Tibial nerve (tissue), 4 donors: ENCODE measurements at places on chromosomes 13 and 19.

- H3K36me3 ChIP-seq = no peaks in the 10 kb centered on the region
- peaks cover 17% of the 10 kb centered on the region for H3K4me1 ChIP-seq
- H3K4me3 ChIP-seq = no peak overlapping the region
- no peak for DNase-seq
These were observed 35.4 kb downstream of the ARHGAP35 start for GRCh38 chr19:46896076-46896794.

GRCh38 chr19:58291943-58292342 lies 13.2 kb downstream of the ZNF8 start:
- H3K27ac ChIP-seq = no peak overlapping the region
- peaks cover 100% of the 10 kb centered on the region for H3K36me3 ChIP-seq
- H3K4me3 ChIP-seq = no peak overlapping the region
- no peaks in the 10 kb centered on the region for H3K4me1 ChIP-seq

- H3K4me3 ChIP-seq = no peak overlapping the region
- H3K27ac ChIP-seq = no peak overlapping the region
- DNase-seq = no peak
These were observed 223.0 kb downstream of the DNAJC15 start for GRCh38 chr13:43246382-43246781.

DNA sequence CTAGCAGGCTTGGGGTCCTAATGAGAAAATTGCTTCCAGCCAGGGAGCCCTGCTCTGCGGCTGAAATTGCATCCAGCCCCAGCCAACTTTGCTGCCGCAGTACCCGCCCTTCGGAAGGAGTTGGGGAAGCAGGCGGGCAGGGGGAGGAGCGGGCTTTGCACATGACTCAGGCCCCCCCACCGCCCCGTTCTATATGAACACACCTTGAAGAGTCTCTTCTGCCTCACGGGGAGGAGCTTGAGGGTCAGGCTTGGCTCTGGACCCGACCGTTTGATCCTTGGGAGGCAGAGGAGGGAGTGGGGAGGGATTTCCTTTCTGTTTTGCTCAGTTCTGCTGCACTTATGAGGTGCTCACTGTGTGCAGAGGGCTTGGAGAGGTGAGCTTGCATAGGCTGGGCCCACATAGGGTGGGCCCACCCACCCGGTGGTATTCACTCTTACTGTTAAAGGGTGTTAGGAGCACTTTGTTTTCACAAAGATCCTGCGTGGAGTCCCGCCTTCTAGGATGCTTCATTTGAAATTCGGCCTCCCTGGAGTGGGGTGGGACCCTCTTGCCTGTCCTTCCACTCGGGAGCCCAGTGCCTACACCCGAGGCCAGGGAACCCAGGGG lies 46.5 kb downstream of the LYL1 start:
- no peaks in the 10 kb centered on the region for H3K36me3 ChIP-seq
- no peak overlapping the region for H3K4me3 ChIP-seq
- H3K27ac ChIP-seq = peak overlapping the region; percentile 93
- no peaks in the 10 kb centered on the region for H3K27me3 ChIP-seq

- no peaks in the 10 kb centered on the region for H3K4me1 ChIP-seq
- no peaks in the 10 kb centered on the region for H3K27me3 ChIP-seq
- no peak overlapping the region for H3K27ac ChIP-seq
- peaks cover 12% of the 10 kb centered on the region for H3K36me3 ChIP-seq
These were observed 1.2 kb downstream of the SLC7A9 start for GRCh38 chr19:32868206-32868950.

DNA sequence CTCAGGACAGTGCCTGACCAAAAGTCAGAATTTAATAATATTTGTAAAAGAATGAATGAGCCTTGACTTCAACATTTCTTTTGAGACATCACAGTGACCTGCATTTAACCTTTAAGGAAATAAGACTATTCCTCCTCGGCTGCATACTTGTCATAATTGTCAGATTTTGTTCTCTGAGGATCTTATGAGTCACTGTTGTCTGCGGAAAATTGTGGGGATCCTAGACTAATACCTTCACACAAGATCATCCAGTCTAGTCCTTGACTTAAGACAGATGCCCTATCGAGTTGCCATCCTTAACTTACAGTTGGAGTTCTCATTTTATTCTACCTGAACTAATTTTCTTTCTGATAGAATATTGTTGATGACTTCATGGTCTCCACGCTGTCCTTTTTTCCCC lies 198.4 kb downstream of the DLEU7 start:
- no peak for DNase-seq
- H3K4me3 ChIP-seq = no peak overlapping the region
- no peaks in the 10 kb centered on the region for H3K27me3 ChIP-seq
- no peaks in the 10 kb centered on the region for H3K4me1 ChIP-seq

DNA sequence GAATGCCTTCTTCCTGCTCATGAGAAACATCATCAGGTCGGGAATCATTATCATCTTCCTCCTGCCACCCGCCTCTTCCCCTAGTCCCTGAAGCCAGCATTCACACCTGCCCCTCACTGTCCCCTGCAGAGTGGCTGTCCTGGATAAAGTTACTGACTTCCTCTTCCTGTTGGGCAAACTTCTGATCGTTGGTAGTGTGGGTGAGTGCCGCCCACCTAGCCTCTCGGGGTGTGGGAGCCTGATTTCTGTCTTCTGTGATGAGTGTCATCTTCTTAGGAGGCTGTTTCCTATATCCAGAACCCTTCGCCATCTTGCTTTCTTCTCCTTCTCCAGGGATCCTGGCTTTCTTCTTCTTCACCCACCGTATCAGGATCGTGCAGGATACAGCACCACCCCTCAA lies 12.5 kb downstream of the SLC44A2 start:
- H3K27me3 ChIP-seq = no peaks in the 10 kb centered on the region
- H3K4me3 ChIP-seq = no peak overlapping the region
- no peak for DNase-seq
- H3K4me1 ChIP-seq = peaks cover 52% of the 10 kb centered on the region

DNA sequence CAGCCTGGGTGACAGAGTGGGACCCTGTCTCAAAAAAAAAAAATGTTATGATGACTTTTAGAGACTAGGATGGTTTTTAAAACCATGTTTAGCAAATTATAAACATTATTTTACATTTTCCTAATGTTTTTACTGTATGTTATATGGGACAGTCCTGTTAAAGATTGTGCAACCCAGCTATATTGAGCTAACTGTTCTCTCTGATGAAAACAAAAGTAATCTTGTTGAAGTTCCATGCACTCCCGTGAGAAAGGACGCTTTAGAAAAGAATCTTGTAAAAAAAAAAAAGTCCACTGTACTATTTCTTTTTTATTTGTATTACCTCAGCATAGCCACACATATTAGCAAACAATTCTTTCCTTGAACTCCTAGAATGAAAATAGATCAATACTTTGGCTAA lies 451.2 kb downstream of the DCT start:
- no peaks in the 10 kb centered on the region for H3K4me1 ChIP-seq
- H3K27ac ChIP-seq = no peak overlapping the region
- H3K27me3 ChIP-seq = no peaks in the 10 kb centered on the region

GRCh38 chr13:27979001-27979643 lies 9.4 kb downstream of the URAD start:
- no peak overlapping the region for H3K4me3 ChIP-seq
- peaks cover 28% of the 10 kb centered on the region for H3K4me1 ChIP-seq
- H3K27me3 ChIP-seq = peaks cover 4% of the 10 kb centered on the region
- H3K27ac ChIP-seq = no peak overlapping the region
- no peak for DNase-seq

- H3K36me3 ChIP-seq = no peaks in the 10 kb centered on the region
- H3K27ac ChIP-seq = no peak overlapping the region
- no peaks in the 10 kb centered on the region for H3K4me1 ChIP-seq
- H3K4me3 ChIP-seq = no peak overlapping the region
These were observed 438.5 kb downstream of the ZNF536 start for GRCh38 chr19:30810726-30811125.

GRCh38 chr13:97134364-97135095 lies 87.6 kb upstream of the MBNL2 start:
- H3K4me1 ChIP-seq = peaks cover 10% of the 10 kb centered on the region
- no peaks in the 10 kb centered on the region for H3K36me3 ChIP-seq
- H3K27me3 ChIP-seq = no peaks in the 10 kb centered on the region
- no peak overlapping the region for H3K27ac ChIP-seq
- no peak for DNase-seq

GRCh38 chr13:81326913-81327312 lies 986.0 kb upstream of the SPRY2 start:
- no peaks in the 10 kb centered on the region for H3K4me1 ChIP-seq
- no peak overlapping the region for H3K27ac ChIP-seq
- no peaks in the 10 kb centered on the region for H3K27me3 ChIP-seq

- no peak for DNase-seq
- H3K36me3 ChIP-seq = no peaks in the 10 kb centered on the region
- H3K27me3 ChIP-seq = no peaks in the 10 kb centered on the region
- H3K27ac ChIP-seq = peak overlapping the region; percentile 68
- peak overlapping the region; percentile 66 for H3K4me3 ChIP-seq
- peaks cover 9% of the 10 kb centered on the region for H3K4me1 ChIP-seq
These were observed 543 bp upstream of the FAM124A start for GRCh38 chr13:51221674-51222036.

- H3K27ac ChIP-seq = no peak overlapping the region
- H3K4me3 ChIP-seq = no peak overlapping the region
- no peaks in the 10 kb centered on the region for H3K27me3 ChIP-seq
- no peak for DNase-seq
- H3K4me1 ChIP-seq = no peaks in the 10 kb centered on the region
These were observed 22.0 kb downstream of the SIN3B start for GRCh38 chr19:16851031-16851712.

- no peak overlapping the region for H3K4me3 ChIP-seq
- no peaks in the 10 kb centered on the region for H3K27me3 ChIP-seq
- no peak overlapping the region for H3K27ac ChIP-seq
These were observed 999 bp upstream of the ZNF264 start for GRCh38 chr19:57190301-57190700.

GRCh38 chr19:3146677-3147100 lies 10.9 kb downstream of the GNA15 start:
- H3K36me3 ChIP-seq = no peaks in the 10 kb centered on the region
- H3K27ac ChIP-seq = no peak overlapping the region
- H3K4me3 ChIP-seq = no peak overlapping the region
- DNase-seq = no peak
- H3K4me1 ChIP-seq = peaks cover 2% of the 10 kb centered on the region

- no peaks in the 10 kb centered on the region for H3K4me1 ChIP-seq
- DNase-seq = no peak
- no peaks in the 10 kb centered on the region for H3K36me3 ChIP-seq
- no peak overlapping the region for H3K4me3 ChIP-seq
- no peaks in the 10 kb centered on the region for H3K27me3 ChIP-seq
- peak overlapping the region; percentile 57 for H3K27ac ChIP-seq
These were observed 56.7 kb upstream of the MED4 start for GRCh38 chr13:48151363-48152161.

DNA sequence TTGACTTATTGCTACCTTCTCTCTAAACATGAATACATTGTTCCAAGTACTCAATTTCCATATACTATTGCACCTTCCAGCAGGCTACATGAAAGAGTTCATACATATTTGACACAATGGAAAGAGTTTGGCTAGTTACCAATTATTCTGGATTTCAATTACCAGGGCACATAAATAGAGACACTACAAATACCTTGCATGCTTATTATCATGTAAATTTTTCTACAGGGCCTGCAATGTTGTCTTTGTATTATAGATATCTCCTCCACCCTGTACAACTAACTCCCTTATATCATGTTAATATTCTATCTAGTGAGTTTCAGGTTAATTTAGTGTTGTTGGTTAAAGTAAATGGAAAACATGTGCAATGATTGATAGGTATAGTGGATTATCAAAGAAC lies 540.7 kb upstream of the SLITRK5 start:
- no peaks in the 10 kb centered on the region for H3K27me3 ChIP-seq
- H3K27ac ChIP-seq = no peak overlapping the region

- peaks cover 32% of the 10 kb centered on the region for H3K4me1 ChIP-seq
- H3K4me3 ChIP-seq = peak within 1 kb of the TSS; percentile 72
- peak; percentile 99 for DNase-seq
- peak within 1 kb of the TSS; percentile 98 for H3K27ac ChIP-seq
- H3K27me3 ChIP-seq = no peaks in the 10 kb centered on the region
These were observed at the start of the genes BORCS8 and RFXANK for GRCh38 chr19:19192078-19192882. Gene BORCS8 (minus strand): TSS chr19:19192152. CDS start chr19:19192117, 35 bp downstream. Gene RFXANK (plus strand): TSS chr19:19192258. CDS start chr19:19193947, 1,689 bp downstream.

GRCh38 chr19:17950310-17951156 lies 16.4 kb upstream of the KCNN1 start:
- no peaks in the 10 kb centered on the region for H3K36me3 ChIP-seq
- peaks cover 68% of the 10 kb centered on the region for H3K27me3 ChIP-seq
- no peak overlapping the region for H3K4me3 ChIP-seq
- DNase-seq = no peak
- no peak overlapping the region for H3K27ac ChIP-seq

DNA sequence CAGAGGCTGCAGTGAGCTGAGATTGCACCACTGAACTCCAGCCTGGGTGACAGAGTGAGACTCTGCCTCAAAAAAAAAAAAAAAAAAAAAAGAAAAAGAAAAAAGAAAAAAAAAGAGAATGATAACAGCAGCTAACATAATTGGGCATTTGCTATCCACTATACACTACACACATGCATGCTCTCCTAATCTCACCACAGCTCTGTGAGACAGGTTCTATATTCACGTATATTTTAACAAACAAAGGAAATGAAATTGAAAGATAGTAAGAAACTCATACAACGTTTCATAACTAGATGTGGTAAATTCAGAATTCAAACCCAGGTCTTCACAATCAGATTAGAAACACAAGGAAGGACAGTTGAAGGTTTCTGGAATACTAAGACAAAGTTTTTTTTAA lies 265.7 kb downstream of the DIAPH3 start:
- H3K27ac ChIP-seq = no peak overlapping the region
- no peaks in the 10 kb centered on the region for H3K36me3 ChIP-seq
- DNase-seq = no peak
- H3K27me3 ChIP-seq = no peaks in the 10 kb centered on the region
- H3K4me3 ChIP-seq = no peak overlapping the region

DNA sequence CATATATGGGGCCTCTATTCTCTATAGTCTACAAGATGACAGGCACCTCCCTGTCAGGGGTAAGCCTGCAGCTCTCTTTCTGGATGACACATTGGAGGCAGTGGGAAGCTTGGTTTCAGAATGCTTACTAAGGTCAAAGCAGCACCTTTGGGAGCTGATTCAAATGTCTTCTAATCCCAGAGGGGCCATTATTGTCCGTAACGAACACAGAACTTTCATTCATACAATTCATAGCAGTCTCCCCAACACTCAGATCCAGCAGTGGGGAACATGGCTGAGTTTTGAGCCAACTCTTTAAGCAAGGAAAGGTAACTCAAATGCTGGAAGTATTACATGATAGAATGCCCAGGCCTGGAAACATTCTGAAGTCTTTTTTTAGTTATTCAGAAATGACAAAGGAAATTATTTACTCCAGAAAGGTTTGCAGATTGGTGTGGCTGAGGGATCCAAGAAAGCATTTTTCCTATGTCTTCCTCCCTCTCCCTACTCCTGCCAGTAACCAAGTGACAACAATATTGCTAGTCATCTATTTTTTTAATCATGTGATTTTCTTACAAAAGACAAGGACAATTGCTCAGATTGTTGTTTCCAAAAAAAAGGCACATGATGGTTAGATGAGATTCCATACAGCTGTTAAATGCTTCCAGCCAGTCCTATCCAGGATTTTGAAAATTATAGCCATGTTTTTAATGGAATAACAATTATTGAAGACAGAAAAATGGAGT lies 118.7 kb downstream of the FOXO1 start:
- no peak overlapping the region for H3K27ac ChIP-seq
- DNase-seq = no peak
- H3K27me3 ChIP-seq = no peaks in the 10 kb centered on the region
- H3K36me3 ChIP-seq = no peaks in the 10 kb centered on the region
